Activated naive CD4-positive, alpha-beta T cell treated with anti-CD3 and anti-CD28 coated beads for 36 hours (primary cell): ENCODE measurements at places on chromosomes 3 and 15.

- no peak for DNase-seq
These were observed 21.3 kb downstream of the RGMA start for GRCh38 chr15:93067649-93068085.

DNA sequence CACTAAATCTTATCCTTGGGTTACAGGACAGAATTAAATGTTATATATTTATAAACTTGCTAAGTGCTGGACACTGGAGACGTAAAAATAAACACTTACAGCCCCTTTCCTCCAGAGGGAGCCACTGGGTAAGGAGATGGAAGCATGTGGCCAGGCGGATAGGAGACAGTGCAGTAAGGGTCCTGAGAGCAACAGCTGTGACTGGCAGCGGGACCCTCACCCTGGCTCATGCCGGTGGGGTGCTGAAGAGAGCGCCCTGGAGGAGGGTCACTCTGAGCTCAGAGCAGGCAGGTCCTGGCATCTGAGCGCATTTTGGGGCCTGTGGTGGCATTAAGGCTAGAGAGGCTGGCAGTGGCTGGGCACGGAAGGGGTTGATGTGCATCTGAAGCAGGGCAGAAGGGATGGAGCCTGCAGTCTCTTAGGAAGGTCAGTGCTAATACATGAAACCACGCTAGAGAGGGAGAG, 16.0 kb downstream of the SEC61A1 start:
- peak; percentile 41 for DNase-seq

- no peak for DNase-seq
These were observed 128.3 kb upstream of the VEPH1 start for GRCh38 chr3:157631478-157631877.

DNA sequence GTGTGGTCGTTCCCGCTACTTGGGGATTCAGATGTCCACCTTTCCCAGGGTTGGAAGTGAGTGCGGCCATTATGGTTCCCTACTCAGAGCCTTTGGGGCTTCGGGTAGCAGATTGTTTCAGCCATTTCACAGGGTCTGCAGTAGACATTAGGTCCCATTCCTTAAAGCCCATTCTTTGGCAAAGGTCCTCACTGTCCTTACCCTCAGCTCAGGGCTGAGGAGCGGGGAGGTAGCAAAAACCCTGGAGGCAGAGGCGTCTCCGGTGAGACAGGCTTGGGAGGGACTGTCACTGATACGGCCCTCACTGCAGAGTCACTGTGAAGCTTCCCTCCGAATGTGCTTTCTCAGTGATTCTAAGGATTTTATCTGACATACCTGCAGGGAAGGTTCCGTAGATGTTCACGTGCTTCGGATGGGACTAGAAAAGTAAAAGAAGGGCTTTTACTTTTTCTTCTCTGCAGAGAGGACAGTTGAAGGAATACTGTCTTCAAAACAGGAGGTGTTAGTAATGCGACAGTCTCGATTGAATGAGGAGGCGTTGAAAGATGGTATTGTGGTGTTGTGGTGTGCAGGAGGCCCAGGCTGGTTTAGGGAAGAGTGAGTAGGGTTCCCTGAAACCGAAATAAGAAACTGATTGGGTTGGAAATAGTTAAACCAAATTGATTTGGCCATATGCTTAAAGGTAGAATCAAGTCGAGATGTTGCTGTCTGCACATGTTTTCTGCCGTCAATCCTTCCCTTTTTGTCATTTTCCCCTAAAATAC, 630 bp downstream of the ATP6V1A start:
- peak; percentile 59 for DNase-seq

GRCh38 chr3:54844211-54844610, 83.6 kb downstream of the LRTM1 start:
- DNase-seq, result no peak

DNA sequence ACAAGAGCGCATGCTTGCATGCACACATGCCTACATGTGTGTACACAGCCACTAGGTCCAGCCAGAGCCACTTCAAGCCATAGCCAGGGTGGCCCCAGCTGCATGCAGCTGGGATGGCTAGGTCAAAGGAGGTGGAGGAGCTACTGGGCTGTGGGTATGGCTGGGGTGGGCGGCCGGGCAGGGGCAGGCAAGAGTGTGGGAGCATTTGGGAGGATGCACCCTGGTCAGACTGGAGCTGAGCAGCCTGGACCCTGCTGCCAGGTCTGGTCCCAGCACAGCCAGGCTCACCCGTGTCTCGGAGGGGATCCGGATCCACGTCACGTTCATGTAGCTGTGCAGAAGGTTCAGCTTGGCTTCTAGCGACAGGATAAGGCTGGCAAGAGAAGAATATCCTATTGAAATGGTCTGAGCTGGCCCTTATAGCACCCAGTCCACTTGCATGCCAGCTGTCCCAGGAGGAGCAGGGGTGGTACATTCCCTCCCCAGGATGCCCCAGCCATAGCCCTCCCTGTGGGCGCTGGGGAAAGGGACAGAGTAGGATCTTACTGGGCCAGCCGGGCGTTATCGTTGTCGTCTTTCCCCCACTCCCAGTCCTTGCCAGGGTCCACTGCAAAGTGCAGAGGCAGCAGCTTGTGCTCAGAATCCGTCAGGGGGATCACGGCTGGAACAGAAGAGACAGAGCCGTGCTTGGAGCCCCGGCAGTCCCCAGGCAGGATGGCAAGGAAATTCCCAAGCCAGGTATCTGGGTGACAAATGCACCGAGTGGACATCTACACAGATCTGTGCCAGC, 160.5 kb downstream of the KLF13 start:
- no peak for DNase-seq

- DNase-seq, result no peak
These were observed 243.8 kb downstream of the ALCAM start for GRCh38 chr3:105610473-105610872.

DNA sequence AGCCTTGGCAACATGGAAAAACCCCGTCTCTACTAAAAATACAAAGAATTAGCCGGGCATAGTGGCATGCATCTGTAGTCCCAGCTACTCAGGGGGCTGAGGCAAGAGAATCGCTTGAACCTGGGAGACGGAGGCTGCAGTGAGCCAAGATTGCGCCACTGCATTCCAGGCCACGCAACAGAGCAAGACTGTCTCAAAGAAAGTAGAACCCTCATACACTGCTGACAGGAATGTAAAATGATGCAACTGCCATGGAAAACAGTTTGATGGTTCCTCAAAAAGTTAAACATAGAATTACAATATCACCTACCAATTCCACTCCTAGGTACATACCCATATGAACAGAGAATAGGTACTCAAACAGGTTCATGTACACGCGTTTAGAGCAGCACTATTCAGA, 158.9 kb downstream of the TBC1D5 start:
- DNase-seq, result no peak

- DNase-seq, result no peak
These were observed 25.0 kb upstream of the PLA2G4D start for GRCh38 chr15:42119446-42119760.

DNA sequence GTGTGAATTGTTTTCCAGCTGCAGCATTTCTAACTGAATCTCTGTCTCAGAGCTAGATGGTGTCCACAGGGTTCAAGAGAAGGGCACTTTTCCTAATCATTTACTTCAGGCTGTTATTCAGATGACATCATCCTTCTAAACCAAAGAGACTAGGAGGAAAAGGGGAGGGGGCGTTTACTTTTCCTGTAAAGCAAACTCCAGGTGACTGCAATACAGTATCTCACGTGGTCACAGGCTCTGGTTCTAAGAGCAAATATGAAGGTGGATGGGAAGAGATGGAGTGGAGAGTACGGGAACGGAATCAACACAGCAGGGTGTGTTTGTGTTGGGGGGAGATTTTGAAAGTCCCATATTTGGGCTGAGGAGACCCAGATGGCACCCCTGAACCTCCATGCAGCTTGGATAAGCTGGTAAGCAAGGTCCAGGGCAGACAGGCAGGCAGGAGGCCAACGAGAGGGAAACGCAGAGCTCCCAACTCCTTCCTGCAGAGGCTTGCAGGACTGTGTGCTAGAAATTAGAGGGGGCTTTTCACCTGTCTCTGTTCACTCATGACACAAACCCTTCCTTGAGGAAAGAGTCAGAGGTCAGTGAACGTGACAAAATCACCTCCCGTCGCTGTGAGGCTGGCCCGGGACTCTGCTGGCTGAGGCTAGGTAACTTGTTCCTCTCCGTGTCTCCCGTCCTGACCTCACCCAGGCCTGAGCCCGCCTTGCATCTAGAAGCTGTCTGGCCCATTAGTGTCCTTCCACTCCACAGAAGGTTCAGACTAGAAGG, 151.2 kb downstream of the OPA1 start:
- DNase-seq, result no peak

GRCh38 chr15:75371486-75371885, 3.1 kb upstream of the MAN2C1 start:
- no peak for DNase-seq

GRCh38 chr15:40349163-40349562, 1.7 kb upstream of the PHGR1 start:
- DNase-seq, result no peak

- DNase-seq, result no peak
These were observed 63.9 kb upstream of the BBX start for GRCh38 chr3:107458871-107459270.

- no peak for DNase-seq
These were observed 7.3 kb downstream of the CSRNP1 start for GRCh38 chr3:39146083-39146501.

GRCh38 chr3:191363221-191363620, 32.9 kb upstream of the UTS2B start:
- DNase-seq, result no peak

DNA sequence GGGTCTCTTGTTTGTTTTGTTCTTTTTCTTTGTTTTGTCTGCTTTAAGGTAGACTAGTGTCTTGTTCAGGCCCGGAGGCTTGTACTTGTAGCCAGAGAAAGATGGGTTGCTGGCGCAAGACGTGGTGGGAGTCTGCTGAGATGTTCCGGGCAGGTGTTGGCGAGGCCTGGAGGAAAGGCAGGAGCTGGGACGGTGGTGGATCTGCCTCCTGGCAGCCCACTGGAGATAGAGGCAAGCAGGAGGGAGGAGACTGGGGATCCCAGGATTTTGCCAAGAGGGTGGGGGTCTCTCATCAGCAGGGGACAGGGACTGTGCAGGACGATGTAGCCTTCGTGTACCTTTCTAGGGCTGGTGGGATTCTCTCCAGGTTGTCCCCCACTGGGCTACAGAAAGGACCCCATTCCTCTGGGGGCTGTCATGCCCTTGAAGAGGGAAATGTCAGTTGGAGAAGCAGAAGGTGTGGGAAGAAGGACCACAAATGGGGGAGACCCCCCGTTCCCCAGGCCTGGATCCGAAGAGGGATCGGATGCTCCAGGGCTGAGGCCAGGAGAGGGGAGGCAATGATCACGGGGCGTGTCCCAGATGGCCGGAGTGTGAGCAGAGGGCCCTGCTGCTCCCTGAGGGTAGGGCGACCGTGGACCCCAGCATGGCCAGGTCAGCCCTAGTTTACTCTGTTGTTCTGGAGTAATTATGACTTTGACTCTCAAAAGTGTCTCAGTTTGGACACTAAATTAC, 7.0 kb downstream of the CHAC1 start:
- DNase-seq, result no peak

GRCh38 chr3:184096811-184097383, at the start of gene HTR3E:
HTR3E (plus strand) TSS chr3:184097064; CDS start chr3:184097530, 466 bp downstream.
- no peak for DNase-seq

GRCh38 chr3:98739266-98739665, 23.9 kb upstream of the ST3GAL6 start:
- DNase-seq, result no peak

GRCh38 chr15:95265419-95265997, 1034.1 kb downstream of the MCTP2 start:
- no peak for DNase-seq

DNA sequence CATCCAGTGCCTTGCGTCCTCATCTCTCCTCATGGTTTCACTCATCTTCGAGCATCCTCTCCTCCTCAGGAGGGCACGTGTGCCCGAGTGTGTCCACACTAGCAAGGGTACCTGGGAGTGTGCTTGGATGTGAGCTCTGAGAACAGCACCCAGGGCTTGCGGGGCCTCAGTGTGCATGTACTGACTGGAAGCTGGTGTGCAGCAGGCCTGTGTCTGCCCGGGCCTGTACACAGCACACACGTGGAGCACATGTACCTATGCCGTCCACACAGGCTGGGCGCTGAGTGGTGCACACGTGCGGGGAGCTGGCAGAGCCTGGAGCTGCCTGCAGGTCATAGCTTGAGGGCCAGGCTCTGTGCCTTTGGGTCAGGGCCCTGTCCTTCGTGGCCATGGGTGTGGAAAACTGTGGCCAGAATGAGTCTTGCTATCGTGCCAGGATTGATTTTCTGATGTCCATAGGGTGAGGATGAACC, 34.9 kb downstream of the TSPAN3 start:
- no peak for DNase-seq

GRCh38 chr3:24387493-24387892, 107.2 kb downstream of the THRB start:
- DNase-seq, result no peak
